ENCODE measurements at places on chromosomes 11 and 22. TPM values are rescaled to one million over a fixed set of nuclear protein-coding genes. Genes with fewer than 3 reads are reported as not detected.

Gene OR51I1
- not detected for total RNA-seq

Gene SLC22A8
- not detected for total RNA-seq

Gene CHORDC1
- total RNA-seq: 78.5 TPM

Gene C2CD2L
- 5.5 TPM for total RNA-seq
